Stimulated activated CD4-positive, alpha-beta T cell treated with anti-CD3 and anti-CD28 coated beads, Interleukin-12 subunit alpha, Interleukin-12 subunit beta, amount 100 ng/mL, for 24 hours (primary cell): ENCODE measurements at places on chromosomes 4 and X.

GRCh38 chrX:13283950-13284546, 35.8 kb downstream of the ATXN3L start:
- no peak for DNase-seq

DNA sequence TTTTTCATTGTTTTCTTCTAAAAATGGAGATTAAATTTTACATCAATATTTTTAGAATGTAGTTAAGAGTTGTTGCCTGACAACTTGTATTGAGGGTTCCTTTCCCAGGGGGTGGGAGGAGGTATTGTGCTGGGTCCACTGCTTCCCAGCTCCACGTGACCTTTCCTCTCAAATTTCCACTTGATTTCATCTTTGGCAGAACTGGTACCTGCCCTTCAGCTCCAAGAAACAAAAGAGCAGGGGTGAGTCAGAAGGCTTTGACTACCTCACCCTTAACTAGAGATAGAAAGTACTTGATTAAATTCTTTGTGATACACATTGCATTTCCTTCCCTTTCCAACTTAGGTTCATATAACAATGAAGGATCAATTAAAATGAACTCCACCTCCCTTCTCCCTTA, 19.7 kb downstream of the TRIM2 start:
- DNase-seq = no peak

DNA sequence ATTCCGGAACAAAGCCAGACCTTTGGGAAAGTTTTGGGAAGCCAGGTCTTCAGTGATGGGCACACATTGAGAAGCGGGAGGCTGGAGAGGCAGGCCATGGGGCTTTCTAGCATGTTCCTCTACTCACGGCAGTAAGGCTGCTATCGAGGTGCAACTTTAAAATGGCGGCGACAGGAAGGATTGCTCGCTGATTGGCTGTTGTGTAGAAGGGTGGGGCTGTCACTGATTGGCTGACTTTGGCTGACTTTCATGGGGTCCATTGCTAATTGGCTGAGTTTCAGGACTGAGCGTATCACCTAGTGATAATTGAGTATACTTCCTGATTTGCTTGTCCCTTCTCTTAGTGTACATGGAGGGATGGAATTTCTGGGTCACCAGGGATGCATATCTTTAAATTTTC, 19.7 kb upstream of the GLOD5 start:
- no peak for DNase-seq

DNA sequence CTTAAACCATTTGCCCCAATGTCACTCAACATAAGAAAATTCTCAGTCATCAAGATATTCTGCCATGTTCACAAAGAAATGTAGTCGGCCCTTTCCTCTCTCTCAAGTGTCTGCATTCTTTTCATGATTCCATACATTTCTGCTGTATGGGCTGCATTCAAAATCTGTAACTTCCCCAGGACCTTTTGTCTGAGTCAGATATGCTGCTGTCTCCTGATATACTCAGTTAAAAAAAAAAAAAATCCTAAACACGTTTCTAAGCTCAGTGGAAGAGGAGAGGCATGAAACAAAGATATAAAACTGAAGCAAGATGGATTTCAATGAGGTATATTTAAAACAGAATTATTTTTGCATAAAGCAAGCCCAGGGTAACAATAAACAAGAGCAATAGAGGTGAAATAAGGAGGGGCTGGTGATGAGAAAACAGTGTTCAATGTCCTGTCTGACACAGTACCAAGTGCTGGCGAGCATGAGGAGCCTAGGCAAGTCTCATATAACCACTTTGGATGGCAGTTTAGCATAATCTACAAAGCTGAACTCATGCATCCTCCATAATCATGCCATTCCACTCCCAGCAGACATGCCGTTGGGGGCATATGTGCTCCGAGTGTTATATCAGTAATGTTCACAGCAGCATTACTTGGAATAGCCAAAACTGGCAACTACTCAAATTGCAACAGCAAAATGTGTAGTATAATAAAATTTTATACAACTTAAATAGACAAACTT, 76.7 kb downstream of the MANBA start:
- no peak for DNase-seq

DNA sequence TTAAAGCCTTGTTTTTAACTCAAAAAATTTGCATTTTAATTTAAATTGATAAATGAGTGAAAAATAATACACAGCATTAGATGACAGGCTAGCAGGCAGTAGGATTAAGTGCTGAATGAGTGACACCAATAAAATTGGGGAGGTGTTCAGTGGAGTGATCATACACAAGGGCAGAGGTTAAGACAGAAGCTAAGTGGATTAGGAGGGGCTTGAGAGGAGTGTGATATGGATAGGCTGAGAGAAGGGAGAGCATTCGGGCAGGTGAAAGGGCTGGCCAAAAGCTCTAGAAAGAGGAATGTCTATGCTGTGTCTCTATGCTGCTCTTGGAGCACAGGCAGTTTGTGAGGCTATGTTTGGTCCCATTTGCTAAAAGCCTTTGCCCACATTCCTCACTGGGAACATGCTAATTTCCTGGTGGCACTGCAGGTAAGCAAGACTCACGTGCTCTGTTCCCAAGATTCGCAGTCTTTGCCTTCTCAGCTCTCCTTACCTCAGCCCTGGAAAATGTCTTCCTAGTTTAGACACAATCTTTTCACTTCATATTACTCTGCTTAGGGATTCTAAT, 52.8 kb upstream of the CCSER1 start:
- DNase-seq = no peak

GRCh38 chrX:46260499-46260898, 284.7 kb downstream of the ZNF674 start:
- no peak for DNase-seq

GRCh38 chrX:4764888-4765287, 1051.4 kb upstream of the PRKX start:
- no peak for DNase-seq

DNA sequence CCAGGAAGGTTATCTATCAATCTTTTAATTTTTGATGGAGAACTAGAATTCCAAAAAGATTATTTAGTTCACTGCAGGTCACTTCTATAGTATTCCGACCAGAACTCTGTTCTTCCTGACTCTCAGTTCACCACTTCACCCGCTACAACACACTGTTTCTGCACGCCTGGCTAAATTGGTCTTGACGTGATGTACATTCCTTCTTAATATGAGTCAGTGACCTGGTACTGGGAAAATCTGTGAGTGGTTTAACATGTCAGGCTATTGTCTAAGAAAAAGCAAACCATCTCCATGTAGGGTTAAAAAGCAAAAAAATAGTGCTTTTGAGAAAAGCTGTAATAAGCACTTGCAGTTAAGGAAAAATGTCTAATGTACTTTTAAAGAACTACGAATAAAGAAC, 120.4 kb downstream of the NDST3 start:
- DNase-seq = no peak

- no peak for DNase-seq
These were observed 159.1 kb upstream of the TTC29 start for GRCh38 chr4:147104768-147105167.

GRCh38 chr4:28296239-28296638, 1435.6 kb downstream of the STIM2 start:
- no peak for DNase-seq

DNA sequence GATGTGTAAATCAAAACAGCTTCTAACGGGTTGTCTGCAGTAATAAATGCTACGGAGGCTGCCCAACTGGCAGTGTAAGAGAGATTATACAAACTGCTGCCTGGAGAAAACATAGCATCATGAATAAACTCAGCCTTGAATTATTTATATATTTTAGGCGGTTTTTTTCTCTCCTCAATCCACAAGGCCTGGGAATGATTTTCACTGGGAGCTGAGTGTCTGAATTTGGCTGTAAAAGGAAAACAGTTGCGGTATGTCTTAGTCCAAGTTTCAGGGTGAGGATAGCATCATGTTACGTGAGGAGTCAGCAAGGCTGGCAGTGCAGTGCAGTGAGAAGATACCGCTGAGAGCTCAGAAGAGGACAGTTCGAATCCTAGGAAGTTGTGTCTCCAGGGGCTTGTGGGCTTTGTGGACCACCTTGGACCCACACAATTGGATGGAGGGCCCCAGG, 291.5 kb upstream of the BOD1L1 start:
- no peak for DNase-seq

DNA sequence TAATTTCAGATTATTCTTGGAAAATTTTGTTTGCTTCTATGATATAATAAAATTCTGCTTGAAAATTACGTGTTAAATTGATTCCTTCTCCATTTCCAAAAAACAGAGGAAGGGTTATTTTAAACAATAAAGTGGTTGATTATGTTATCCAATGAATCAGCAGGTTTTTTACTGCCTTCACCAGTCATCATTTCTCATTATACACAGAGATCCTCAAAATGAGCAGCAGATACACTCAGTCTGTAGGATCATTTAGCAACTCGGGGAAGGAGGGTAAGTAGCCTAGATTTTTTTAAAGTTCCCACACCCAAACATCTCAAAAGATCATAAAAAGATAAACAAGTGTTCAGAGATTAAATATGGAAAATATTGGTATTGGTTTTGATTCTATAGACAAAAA, 6.8 kb upstream of the TMEM144 start:
- no peak for DNase-seq

DNA sequence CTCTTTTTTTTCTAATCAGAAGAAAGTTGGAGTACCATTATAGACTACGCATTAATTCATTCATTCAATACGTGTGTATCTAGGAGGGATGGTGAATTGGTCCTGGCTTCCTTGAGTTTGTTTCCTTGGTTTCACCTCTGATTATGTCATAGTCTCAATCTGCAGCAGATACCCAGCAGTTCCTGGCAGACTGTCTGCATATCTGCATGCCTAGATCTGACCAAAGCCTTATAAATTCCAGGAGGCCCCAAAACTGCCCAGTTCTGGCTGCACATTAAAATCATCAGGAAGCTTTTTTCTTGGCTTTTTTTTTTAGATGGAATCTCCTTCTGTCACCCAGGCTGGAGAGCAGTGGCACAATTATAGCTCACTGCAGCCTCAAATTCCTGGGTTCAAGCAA, 27.2 kb upstream of the SLC34A2 start:
- DNase-seq = no peak

DNA sequence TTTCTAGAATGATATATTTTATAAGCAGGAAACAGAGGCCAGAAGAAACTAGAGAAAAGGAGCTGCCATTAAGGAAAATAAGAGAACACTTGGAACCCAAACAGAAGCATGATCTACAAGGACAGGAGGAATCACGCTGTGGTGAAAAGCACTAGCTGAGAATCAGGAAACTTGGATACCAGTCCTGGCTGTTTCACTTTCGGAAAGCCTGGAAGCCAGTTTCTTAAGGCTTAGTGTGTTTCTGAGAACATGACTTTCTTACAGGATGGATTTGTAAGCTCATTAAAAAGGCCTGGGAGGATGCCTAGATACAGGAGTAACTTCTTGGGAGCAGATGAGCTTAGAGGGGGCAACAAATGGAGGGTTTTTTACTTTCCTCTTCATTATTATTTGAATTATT, 36.9 kb downstream of the TLL1 start:
- DNase-seq = no peak

GRCh38 chr4:102444752-102445151, 56.4 kb upstream of the NFKB1 start:
- DNase-seq = no peak

DNA sequence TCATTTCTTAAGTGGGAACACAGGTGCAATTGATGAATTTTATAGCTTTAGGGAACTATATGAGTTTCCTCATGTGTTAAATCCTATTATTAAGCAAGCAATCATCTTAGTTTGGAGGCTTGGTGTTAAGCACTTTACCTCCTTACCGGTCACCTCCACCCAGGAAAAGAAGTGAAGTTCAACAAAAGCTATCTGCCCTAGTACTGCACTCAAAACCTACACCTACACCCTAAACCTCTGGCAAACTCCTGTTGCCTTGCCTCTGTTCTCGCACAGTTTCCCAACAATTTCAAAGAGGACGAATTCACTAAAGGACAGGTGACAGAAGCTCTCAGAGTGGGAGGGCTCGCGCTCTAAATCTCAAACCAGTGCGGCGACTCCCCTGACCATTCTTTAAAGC, 85.7 kb upstream of the TENT5D start:
- no peak for DNase-seq

- DNase-seq = peak; percentile 57
These were observed 1.0 kb upstream of the ARHGAP4 start for GRCh38 chrX:153926858-153927671.

DNA sequence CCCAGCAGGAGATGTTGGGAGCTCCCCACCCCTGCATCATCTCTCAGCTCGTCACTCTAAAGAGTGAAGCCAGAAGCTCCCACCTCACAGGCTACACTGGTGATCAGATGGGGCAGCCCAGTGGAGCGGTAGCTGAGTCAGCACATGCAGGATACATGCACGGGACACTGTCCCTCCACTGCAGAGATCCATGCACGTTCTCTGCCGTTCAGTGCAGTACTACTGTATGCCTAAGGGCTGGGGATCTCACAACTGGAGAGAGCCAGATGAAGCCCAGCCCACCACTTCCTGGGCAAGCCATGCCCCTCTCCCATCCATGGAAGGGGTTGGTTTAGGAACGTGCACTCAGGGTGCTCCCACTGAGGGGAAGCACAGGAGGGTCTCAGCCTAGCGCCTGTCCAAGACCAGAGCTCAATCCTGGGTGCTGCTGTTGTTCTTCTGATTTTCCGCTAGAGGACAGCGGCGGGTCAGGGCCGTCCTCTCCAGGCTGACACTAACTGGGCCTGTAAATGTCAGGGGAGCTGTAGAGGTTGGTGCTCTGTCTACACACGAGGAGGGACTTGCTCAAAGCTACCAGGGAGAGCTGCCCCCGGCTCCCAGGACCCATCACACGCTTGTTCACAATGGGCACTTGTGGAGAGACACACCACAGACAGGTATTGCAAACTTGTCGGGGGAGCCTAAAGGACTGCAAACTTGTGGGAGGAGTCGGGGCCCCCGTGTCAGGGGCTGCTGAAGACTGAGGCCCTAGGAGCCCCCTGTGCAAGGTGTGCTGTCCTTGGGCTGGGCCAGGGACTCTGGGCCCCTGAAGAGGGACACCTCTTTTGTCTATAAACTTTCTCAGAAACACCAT, 18.2 kb upstream of the ABLIM2 start:
- no peak for DNase-seq

GRCh38 chr4:23423540-23423939, 466.3 kb downstream of the PPARGC1A start:
- no peak for DNase-seq

GRCh38 chrX:149467461-149467860, 37.6 kb downstream of the IDS start:
- DNase-seq = no peak

DNA sequence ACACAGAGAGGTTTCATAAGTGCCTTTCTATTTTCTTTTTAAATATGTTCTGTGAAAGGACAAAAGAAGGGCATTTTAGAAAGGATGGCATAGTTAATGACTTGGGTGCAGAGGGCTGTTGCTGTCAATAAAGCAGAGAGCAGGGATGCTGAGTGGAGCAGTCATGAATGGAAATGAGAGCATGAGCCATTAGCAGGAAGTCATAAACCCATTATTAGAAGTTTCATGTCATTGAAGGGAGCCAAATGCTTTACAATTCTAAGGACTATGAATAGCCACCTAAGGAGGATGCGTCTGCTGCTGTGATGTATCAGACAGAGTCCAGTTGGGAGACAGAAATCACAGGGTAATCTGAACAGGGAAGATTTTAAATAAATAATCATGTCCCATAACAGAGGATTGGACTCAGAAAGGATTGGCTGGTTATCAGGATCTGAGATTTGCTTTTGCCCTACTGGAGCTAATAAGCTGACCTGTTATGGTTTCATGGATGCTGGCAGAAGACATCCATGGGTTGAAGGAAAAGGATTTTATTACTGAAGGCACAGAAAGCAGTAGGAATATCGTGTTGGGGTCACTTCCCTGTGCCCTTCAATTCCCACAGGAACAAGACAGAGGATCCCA, 47.5 kb upstream of the WDR19 start:
- no peak for DNase-seq
